ENCODE measurements at places on chromosomes 2 and 18.

GRCh38 chr2:11684894-11685460 is 15.0 kb upstream of the NTSR2 start:
- no peak for DNase-seq

DNA sequence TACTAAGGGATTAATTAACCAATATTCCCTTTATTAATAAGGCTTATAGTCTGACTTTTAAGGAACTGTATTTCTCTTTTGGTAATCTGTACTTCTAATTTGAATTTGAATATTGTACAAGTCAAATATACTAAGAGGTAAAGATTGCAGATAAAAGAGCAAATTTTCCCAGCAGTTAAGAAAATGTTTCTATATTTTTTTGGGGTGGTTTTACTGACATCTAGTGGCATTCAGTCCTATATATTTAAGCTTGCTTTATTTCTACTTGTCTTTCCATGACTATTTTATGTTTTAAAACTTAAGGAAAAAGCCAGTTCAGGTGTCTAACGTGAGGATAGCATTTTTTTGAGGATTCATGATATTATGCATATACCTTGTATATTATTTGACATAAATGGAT is 41.6 kb downstream of the TDRD15 start:
- DNase-seq, result no peak

DNA sequence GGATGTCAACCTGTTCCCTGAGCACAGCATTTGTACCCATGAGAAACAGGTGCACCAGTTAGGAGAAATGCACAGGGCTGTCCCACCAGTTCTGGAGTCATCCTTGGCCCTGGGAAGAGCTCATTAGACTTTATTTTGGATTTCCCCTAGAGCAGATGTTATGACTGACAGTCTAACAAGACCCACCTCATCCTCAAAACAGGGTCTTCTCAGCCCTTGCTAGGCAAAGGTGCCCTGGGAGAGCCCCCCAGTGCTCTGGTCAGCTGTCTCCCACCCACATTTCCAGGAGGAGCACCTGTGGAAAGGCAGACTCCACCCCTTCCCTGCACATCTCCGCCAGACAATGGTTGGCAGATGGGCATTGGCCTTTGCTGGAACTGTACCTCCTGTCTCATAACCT is 5.7 kb upstream of the SP100 start:
- DNase-seq, result no peak

- no peak for DNase-seq
Measured at GRCh38 chr18:76476665-76477561, 18.1 kb downstream of the ZNF516 start.

DNA sequence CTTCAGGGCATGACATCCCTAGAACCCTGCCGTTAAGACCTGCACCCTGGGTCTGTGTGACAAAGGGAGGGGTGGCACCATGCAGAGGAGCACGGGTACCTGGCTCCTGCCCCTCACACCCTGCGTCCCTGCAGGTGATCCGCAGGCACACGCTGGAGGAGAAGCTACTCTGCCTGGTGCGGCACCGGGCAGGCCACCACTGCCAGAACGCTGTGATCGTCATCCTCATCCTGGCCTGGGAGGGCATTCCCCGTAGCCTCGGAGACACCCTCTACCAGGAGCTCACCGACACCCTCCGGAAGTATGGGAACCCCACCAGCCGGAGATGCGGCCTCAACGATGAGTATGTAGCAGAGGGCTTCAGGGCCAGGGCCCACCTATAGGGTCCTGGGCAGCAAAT is 60.0 kb downstream of the BOLA3 start:
- DNase-seq, result no peak

DNA sequence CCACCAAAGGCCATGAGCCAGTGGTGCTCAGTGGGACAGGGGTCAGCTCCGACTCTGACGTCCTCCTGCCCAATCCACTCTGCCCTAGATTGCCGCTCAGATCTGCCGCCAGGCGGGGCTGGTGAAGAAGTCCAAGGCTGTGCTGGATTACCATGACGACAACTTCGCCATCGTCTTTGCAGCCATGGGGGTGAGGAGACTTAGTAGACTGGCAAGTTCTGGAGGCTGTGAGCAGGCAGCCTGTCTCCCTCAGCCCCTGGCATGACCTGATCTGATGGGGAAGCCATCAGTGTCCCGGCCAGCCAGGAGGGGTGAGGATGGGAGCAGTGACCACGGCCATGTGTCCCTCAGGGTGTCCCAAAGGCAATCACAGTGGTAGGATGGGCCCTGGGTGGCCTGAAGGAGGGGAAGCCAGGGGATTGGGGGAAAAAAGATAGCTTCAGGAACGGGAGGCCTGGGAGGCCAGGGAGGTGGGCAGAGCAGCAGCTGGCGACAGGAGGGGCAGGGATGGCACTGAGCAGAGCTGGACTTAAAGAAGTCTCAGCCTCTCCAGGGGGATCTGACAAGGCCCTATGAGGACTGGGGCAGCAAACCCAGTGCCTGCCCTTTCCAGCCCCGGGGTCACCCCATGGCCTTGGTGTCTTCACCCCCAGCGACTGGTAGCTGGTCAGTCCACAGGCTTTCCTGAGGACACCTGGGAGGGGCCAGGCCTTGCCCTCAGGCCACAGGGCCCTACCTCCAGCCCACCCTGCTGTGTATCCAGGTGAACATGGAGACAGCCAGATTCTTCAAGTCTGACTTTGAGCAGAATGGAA is 17.4 kb upstream of the ANKRD53 start:
- no peak for DNase-seq

DNA sequence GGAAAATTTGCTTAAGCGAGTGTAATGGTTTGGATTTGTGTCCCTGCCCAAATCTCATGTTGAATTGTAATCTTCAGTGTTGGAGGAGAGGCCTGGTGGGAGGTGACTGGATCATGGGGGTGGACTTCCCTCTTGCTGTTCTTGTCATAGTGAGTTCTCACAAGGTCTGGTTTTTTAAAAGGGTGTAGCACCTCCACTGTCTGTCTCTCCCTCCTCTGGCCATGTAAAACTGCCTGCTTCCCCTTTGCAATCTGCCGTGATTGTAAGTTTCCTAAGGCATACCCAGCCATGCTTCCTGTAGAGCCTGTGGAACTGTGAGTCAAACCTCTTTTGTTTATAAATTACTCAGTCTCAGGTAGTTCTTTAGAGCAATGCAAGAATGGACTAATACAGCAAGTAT is 6.6 kb downstream of the YIPF4 start:
- no peak for DNase-seq

DNA sequence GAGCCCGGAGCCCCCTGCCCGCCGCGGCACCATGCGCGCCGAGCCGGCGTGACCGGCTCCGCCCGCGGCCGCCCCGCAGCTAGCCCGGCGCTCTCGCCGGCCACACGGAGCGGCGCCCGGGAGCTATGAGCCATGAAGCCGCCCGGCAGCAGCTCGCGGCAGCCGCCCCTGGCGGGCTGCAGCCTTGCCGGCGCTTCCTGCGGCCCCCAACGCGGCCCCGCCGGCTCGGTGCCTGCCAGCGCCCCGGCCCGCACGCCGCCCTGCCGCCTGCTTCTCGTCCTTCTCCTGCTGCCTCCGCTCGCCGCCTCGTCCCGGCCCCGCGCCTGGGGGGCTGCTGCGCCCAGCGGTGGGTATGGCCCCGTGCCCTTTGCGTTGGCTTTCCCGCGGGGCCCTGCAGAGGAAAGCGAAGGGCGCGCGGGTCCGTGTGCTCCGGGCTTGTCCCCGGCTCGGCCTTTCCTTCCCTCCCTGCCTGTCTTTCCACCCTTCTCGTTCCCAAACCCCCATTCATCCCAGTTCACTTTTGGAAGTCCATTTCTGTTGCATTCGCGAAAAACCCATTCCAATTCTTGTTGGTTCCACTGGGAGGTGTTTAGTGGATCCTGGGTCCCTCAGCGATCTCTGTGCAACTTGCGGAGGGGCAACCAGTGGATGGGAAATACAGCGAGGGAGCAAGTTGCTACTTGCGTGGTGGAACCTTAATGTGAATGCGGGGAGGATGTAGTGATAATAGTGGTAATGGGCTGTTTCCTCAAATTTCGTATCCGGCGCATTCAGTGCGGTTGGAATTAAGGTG is 599 bp downstream of the ADAM23 start:
- no peak for DNase-seq

DNA sequence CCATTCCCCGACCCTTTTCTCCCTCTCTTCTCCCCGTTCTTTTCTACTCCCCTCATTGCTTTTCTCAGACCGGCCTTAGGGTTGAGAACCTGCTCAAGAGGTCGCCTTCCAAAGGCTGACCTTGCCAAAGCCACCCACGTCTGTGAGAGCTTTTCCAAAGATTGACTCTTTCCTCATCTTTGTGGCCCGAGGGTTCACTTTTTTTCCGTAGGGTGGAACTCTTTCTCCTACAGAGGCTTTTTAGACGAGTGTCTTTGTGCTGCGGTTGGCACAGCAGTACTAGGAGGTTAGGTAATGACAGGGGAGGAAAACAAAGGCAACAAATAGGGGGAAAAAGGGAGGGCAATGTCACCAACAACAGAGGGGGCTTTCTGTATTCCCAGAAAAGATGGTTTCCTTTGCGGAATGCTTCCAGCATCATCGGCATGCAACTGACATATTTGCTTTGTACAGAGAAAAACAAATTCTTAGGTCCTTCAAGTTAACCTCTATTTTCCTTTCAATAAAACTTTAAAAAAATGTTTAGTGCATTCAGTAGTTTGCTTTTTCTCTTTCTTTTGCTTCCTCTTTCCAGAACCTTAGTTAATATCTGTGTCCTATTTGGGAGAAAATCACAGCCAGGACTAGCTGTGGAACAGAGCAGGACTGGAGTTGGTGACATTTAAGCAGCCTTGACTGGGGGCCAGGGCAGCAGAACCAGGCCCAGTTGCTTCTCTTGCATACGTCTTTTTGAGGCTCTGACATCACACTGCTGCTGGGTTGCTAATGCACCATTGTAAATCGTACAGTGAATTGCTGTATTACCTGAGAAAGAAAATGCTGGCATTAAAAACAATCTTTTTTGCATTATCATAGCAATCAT is 188.1 kb upstream of the FANCL start:
- DNase-seq, result no peak

DNA sequence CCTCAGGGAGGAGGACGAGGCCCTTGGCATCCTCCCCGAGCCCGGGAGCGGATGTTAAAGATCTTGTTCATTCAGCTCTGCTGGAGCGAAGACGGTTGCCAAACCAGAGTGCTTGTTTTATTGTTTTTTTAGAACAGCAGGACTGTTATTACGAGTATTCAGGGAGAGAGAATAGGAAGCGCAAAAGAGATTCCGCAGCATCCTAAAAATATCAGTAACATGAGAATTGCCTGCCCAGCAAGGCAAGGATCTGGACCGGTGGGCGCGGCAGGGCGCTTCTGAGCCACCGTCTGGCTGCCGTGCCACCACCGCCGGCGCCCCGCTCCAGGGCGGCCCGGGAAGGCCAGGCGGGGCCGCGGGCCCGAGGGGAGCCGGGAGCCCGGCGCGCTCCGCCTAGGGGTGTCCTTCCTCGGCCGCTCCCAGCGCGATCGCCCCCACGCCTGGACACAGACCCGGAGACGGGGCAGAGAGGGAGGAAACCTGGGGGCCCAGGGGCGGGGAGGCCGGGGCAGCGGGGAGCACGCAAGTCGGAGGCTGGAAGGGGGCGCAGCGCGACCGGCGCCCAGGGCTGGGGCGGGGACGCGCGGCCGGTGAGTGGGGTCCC is 843 bp downstream of the CYS1 start:
- DNase-seq, result no peak

GRCh38 chr2:10312437-10312957 is 9.8 kb downstream of the HPCAL1 start:
- no peak for DNase-seq

GRCh38 chr2:226673314-226673723 is 126.3 kb downstream of the IRS1 start:
- DNase-seq, result no peak

GRCh38 chr2:88016086-88016959 is at the start of gene RNU2-63P:
TSS of gene RNU2-63P (minus strand) at chr2:88016547.
- DNase-seq, result peak; percentile 58

GRCh38 chr18:51082571-51083267 is 52.7 kb downstream of the SMAD4 start:
- no peak for DNase-seq

- DNase-seq, result peak; percentile 28
Measured at GRCh38 chr2:65382776-65383357, 49.5 kb downstream of the SPRED2 start.

DNA sequence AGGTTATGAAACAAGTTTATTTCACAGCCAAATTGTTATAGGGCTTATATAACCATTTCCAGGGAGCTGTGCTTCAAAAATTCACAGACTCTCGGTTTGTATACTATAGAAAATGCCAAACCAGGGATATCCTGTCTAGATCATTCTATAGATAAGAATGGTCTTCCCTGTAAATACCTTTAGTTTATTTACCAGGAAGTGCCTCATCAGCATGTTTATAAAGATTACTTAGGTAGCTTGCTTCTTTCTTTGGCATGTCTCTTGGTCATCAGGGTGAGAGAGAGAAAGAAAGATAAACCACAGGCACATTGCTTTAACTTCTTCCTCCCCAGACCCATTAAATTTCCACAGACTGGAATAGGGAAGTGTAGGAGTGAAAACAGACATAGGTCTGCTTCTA is 439.4 kb downstream of the SPAG16 start:
- DNase-seq, result no peak

DNA sequence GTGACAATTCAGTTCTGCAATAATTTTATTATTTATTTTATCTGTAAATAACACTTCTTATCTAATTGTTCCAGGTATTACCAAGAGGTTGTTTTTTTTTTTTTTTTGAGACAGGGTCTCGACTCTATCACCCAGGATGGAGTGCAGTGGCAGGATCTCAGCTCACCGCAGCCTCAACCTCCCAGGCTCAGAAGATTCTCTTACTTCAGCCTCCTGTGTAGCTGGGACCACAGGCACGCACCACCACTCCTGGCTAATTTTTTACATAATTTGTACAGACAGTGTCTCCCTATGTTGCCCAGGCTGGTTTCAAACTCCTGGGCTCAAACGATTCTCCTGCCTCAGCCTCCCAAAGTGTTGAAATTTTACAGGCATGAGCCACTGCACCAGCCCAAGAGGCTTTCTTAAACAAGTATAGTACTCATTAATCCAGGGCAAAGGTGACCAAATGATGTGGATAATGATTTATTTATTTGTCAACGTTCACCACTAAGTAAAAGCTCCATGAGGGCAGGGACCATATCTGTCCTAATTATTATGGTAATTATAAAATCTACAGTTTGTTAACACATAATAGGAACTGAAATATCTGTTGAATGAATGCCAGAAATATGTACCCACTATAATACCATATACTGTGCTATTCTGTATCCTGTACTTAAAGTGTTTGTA is 12.0 kb downstream of the STK17B start:
- no peak for DNase-seq

- no peak for DNase-seq
Measured at GRCh38 chr2:40394597-40394996, 57.3 kb downstream of the SLC8A1 start.

GRCh38 chr2:54901224-54901986 is 148.8 kb downstream of the RTN4 start:
- DNase-seq, result no peak

DNA sequence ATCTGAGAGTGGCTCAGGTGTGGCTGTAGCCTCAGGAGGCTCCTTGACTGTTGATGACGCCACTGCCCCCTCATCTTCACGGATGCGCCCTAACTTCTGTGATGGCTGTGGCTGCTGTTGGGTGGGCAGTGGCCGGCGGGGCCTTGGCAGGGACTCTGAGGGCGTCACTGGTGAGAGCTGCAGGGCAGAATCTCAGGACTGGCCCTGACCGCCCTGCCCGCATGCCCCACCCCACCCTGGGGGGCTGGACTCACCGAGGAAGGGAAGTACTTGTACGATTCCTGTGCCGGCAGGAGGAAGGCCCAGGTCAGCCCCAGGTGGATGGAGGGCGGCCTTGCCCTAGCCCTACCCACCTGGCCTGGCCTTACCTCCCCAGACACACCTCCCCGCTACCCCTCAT is 2.4 kb downstream of the CXXC1 start:
- DNase-seq, result no peak

- no peak for DNase-seq
Measured at GRCh38 chr2:164430166-164430783, 191.0 kb downstream of the GRB14 start.

Data from activated T-helper 1 cell treated with anti-CD3 and anti-CD28 coated beads, Interleukin-2, amount 50 U/mL, for 16 hours (primary cell).